Activated CD4-positive, alpha-beta T cell treated with anti-CD3 and anti-CD28 coated beads for 36 hours (primary cell): ENCODE measurements at places on chromosomes 1 and 21.

DNA sequence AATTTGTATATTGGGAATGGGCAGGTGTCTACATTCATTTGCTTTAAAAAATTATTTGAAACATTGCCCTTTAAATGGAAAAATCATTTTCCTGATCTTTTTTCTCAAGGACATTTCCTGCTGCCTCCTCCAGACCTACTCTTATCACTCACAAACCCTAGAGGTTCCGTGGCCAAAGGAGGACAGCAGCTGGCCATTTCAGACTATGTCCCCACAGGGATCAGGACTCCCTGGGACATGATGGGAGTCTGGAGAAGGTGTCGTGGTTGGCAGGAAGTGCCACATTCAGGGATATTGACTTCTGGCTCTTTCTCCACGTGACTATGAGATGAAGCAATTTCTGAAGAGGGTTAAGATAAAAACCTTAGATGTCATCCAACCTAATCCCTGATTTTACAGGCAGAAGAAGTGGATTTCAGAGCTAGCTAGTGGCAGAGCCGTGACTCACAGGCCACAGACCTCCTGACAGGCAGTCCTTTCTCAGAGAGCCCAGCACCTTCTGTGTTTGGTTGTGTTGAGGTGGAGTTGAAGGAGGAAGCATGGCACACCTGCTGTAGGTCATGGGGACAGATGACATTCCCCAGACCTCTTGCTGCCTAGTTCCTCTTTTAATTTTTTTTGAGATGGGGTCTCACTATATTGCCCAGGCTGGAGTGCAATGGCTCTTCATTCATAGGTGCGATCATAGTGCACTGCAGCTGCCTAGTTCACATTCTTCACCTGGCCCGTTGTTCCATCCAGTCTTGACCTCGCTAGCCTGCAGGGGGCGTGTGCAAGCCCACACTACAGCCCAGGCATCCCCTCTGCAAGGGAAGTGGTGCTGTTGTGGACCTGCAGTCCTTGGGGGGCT, 25.5 kb upstream of the IL10 start:
- DNase-seq, result peak; percentile 50

GRCh38 chr1:35488336-35488735, 68.9 kb downstream of the KIAA0319L start:
- DNase-seq, result no peak

GRCh38 chr1:172185211-172185610, 235.3 kb upstream of the C1orf105 start:
- no peak for DNase-seq

GRCh38 chr21:37550157-37550556, 183.6 kb downstream of the DYRK1A start:
- no peak for DNase-seq

DNA sequence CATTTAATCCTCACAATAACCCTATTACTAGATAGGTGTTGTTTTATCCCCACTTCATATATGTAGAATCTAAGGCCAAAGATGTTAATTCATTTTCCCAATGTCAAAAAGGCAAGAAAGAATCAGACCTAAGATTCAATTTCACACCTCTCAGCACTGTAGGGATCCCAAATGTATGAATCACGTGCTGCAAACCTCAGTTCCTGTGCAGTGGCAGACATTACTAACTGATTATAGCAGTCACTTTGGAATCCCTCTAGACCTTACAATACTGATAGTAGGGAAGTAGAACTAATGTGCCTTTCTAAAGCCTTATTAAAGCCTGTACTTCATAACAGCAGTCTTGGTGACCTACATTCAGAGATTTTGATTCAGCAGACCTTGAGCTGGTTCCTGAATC, 2.3 kb downstream of the C1orf87 start:
- no peak for DNase-seq

DNA sequence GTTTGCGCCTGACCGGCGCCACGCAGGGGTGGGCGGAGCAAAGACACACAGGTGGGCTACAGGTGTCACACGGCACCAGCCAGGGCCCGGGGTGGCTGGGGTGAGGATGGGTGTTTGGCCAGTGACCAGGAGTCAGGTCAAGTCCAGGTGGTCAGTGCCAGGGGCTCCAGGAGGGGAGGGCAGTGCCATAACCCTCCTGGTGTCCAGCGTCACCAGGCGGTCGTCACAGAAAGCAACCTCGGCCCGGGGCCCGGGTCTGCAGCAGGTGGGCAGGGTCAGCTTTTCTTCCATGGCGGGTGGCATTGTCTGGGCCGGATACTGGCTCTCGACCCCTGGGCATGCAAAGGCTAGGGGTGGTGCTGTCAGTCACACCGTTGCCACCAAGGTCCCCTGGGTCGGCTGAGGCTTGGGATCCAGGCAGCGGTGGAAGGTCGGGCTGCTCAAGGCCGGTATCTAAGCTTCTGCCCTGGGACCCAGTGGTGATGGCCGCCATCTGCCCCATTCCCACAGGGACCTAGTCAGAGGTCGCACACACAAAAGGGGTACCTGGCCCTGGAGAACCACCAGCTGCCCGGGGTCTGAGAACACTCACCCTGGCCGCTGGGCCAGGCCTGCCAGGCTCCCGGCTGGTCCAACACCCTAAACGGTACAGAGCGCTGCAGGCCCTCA, 1.8 kb downstream of the FNDC10 start:
- no peak for DNase-seq

GRCh38 chr1:68197461-68197860, 34.9 kb downstream of the WLS start:
- no peak for DNase-seq
